Fibroblast of skin of right quadriceps (primary cell): ENCODE measurements at places on chromosomes 3 and 15.
A peak's percentile ranks its signal among the peaks of the same experiment; 100 is the strongest.

GRCh38 chr3:97950360-97950759 lies 21.9 kb downstream of the RIOX2 start:
- no peak for DNase-seq

- no peak for DNase-seq
These were observed 41.4 kb downstream of the DNAJB8 start for GRCh38 chr3:128425142-128425845.

DNA sequence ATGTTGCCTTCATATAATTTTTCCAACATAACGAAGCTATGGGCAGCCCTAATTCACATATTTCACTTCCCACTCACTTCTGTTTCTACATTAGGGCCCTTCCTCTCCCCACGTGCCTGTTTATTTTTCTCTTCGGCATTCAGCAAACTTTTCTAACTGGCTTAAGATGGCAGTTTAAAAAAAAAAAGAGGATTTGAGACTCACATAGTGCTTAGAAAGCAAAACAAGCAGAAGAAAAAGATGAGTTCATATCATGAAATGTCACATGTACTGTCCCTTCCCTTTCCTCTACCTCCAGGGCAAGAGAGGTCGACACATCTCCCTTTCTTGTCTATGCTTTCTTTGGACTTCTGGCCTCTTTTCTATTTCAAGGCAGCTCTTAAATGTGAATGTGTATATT lies 30.6 kb downstream of the SLC49A4 start:
- no peak for DNase-seq

DNA sequence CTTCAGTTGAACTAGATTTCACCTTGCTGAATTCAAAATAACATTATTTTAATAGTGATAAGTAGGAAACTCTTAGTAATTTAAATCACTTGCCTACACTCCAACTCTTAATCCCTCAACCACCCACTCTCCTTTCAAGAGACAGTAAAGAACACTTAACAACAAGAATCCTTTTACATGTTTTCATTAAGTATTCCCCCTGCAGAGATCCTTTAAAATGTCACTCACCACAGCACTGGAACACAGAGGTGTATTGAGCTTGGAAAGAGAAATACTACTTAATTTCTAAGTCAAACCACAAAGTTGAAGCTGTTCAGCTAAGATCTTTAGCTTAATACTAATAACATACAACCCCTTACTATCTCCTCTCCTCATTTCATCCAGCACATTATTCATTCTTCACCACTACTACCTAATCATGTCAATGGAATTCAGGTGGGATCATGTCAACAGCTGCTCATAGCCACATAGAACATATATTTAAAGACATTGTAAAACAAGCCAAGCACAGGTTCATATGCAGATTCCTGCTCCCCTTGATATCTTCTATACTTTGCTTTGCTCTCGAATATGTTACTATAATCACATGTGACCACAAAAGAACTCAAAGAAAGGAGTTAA lies 40.5 kb downstream of the IMPG2 start:
- DNase-seq = peak; percentile 9

- DNase-seq = no peak
These were observed 16.3 kb upstream of the OR5H1 start for GRCh38 chr3:98114264-98114663.

GRCh38 chr3:134858441-134859035 lies 63.5 kb downstream of the EPHB1 start:
- no peak for DNase-seq

GRCh38 chr15:93987068-93987467 lies 244.3 kb upstream of the MCTP2 start:
- no peak for DNase-seq

DNA sequence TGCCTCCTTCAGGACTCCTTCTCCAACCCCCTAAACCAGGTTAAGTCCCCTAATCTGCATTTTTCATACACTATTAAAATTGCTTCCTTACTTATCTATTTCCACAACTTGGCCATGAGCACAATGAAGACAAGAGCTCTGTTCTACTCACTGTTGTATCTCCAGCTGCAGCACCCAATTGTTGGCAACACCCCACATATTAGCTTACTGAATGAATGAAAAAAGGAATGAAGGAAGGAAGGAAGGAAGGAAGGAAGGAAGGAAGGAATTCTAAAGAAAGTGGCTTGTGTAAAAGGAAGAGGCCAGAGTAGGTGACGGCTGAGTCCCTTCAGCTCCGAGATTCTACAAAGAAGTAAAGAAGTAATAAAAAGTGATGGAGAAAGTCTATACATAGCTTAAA lies 444.7 kb downstream of the ERC2 start:
- no peak for DNase-seq

DNA sequence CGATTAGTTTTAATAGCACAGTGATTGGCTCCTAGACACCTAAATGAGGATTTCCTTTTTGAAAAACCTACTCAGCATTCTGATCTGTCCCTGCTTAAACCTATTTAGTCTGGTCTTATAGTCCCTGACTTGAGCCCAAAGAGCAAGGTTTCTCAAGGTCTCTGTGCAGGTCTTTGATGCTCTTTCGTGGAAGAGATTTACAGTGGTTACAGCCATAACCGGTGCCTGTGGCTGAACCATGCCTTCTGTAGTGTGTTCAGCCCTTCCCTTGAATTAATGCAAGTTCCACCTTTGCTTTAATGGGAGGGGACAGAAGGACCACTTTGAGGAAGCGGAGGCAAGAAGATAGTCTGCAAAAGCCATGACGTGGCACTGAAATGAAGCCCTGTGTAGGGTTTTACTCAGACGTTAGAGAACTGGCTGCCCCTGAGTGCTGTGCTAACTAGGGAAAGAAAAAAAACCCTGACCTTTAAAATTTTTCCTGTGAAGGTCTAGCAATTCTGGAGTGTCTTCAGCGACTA lies 43.0 kb downstream of the ZBTB38 start:
- DNase-seq = no peak

- peak; percentile 62 for DNase-seq
These were observed 602.0 kb downstream of the TBL1XR1 start for GRCh38 chr3:176595307-176595706.

DNA sequence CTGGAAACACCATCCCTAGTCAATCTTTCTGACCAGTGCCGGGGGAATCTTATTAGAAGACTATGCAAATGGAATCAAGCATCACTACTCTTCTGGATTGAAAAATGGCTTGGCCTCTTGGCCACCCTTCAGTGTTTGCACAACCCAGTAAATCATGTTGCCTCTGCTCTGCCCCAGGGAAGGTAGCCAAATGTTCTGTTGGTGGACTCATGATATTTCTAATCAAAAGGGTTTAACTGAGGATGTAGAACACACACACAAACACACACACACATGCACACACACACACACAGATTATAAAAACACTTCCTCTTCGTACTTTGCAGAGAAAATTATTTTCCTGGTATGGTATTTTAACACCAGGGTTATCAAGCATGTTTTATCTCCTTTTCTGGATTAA lies 7.9 kb downstream of the RBP2 start:
- no peak for DNase-seq

DNA sequence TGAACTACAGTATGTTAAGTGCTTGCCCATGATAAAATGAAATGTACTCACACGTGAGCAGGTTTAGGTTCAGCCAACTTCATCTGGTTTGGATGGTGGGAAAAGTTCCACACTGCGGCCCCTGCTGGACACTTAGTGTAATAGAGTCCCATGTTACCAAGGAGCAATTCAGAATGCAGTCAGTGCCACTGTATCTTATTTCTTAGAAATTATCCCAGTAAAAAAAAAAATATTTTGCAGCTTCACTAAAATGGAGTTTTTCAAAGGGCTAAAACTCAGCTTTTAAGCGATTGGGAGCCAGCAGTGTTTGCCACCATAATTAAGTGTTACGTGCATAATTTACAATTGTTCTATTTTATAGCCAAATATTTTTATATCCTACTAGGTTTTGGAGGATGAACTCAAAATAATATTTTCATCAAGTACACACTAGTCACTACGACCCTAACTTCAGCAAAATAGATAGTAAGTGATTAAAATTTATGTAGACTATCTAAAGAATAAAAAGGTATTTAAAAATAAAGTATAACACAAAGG lies 371.7 kb upstream of the GBE1 start:
- DNase-seq = peak; percentile 55

GRCh38 chr3:76679541-76679940 lies 360.4 kb upstream of the ROBO2 start:
- DNase-seq = no peak

- DNase-seq = no peak
These were observed 17.1 kb downstream of the RBP1 start for GRCh38 chr3:139522421-139522820.

GRCh38 chr3:133756716-133757694 lies 10.8 kb downstream of the TF start:
- DNase-seq = no peak

DNA sequence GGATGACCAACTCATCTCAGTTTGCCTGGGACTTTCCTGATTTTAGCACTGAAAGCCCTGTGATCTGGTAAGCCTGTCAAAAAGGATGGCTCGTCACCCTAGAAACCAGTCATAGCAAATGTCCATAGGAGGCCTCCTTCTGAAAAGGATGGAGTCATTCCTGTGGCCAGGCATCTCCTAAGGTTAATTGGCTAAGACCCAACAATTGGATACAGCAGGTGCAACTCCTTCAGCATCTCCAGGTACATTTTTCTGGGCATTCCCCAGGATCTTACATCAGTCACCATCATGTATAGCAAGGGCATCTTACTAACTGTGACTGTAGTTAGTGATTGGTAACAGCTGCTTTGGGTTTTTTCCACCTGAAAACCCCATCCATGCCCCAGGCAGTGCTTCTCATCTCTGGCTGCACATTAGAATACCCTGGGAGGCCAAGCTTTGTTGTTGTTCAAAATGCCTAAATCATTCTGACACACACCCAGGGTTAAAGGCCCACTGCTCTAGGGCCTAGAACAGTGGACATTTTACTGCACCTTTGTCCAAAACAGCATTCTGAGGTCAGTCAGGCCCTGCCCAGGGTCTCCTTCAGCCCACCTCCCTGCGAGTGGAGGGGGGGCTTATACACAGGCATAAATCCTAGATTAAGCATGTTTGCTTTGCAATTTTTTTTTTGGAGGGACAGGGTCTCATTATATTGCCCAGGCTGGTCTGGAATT lies 28.3 kb upstream of the GALNT15 start:
- DNase-seq = no peak

GRCh38 chr3:131223373-131224289 lies 157.9 kb upstream of the NUDT16 start:
- DNase-seq = no peak

DNA sequence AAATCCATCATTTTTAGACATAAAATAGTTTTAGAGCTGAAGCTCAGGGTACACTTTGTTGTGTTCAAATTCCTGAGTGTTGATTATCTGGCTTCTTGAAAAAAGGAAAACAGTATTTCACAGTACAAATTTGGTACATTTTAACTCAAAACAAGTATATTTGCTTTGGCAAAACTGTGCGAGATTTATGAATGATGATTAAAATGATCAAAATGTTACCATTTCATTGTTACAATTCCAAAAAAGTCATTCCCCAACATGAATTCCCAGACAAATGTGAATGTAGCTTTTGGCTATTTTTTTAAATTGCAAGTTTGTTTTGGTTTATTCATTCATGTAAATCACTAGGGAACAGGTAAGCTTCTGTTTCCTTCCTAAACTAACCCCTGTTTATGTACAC lies 347.4 kb upstream of the DCBLD2 start:
- DNase-seq = peak; percentile 26

- peak; percentile 24 for DNase-seq
These were observed 49.9 kb upstream of the BLM start for GRCh38 chr15:90667073-90667754.
